Stimulated activated CD4-positive, alpha-beta T cell treated with anti-CD3 and anti-CD28 coated beads, Interleukin-1b, Interleukin-23, amount 100 ng/mL, for 48 hours (primary cell): ENCODE measurements at places on chromosomes 3 and 15.

- no peak for DNase-seq
Observed at GRCh38 chr3:104438706-104439105, 928.0 kb upstream of the ALCAM start.

GRCh38 chr3:184460276-184460675 lies 80.4 kb downstream of the CHRD start:
- no peak for DNase-seq

- no peak for DNase-seq
Observed at GRCh38 chr15:81955382-81956062, 90.3 kb downstream of the MEX3B start.

GRCh38 chr15:52499506-52499905 lies 29.2 kb downstream of the MYO5A start:
- no peak for DNase-seq

DNA sequence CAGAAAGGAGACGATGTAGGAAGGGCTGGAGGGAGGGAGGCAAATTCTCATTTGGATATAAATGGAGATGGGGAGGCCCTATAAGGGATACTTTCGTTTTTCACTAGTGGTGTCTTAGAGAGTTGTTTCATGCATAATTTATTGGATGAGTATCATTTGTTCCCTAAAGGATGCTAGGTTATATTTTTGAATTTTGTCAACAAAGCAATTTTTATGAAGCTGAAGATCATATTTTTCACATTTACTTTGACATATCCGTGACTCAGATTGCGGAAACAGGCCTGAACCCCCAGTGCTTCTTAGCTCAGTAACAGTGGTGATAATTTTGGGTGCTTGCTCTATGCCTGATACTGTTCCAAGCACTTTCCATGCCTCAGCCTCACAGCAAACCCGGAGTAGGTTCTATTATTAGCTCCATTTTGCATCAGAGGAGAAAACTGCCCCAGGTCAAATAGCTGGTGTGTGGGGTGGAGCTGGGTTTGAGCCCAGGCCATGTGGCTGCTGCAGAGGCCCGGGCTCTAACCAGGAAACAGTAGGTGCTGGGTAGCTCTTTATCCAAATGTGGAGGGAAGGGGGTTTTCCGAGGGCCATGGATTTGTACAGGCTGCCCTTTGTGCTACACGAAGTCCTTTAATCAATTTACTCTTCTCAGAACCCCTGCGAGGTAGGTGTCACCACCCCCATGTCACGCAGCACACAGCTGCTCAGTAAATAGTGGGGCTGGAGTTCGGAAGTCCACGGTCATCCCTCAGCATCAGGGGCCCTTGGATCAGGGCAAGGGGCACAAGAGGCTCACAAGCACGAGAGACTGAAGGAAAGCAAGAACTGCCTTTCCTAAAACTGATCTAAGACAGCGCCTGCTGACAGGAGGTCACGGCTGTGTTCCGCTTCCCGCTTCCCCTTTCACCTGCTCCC lies 99.1 kb downstream of the SLC49A4 start:
- no peak for DNase-seq

DNA sequence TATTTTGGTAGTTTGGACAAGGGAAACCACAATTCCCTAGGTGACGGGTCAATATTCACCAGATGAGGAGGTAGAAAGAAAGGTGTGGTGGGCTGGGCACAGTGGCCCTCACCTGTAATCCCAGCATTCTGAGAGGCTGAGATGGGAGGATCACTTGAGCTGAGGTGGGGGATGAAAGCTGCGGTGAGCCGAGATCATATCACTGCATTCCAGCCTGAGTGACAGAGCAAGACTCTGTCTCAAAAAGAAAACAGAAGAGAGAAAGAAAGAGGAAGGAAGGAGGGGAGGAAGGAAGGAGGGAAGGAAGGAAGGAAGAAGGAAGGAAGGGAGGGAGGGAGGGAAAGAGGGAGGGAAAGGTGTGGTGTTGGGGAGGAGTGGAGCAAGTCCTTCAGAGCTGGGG lies 56.1 kb upstream of the RNF7 start:
- no peak for DNase-seq

- DNase-seq, result no peak
Observed at GRCh38 chr3:176562331-176562730, 635.0 kb downstream of the TBL1XR1 start.

- DNase-seq, result no peak
Observed at GRCh38 chr3:155504682-155505081, 211.2 kb upstream of the STRIT1 start.

- DNase-seq, result no peak
Observed at GRCh38 chr3:33313331-33313730, 36.1 kb downstream of the FBXL2 start.

GRCh38 chr15:80613762-80614365 lies 81.2 kb upstream of the ABHD17C start:
- DNase-seq, result no peak

DNA sequence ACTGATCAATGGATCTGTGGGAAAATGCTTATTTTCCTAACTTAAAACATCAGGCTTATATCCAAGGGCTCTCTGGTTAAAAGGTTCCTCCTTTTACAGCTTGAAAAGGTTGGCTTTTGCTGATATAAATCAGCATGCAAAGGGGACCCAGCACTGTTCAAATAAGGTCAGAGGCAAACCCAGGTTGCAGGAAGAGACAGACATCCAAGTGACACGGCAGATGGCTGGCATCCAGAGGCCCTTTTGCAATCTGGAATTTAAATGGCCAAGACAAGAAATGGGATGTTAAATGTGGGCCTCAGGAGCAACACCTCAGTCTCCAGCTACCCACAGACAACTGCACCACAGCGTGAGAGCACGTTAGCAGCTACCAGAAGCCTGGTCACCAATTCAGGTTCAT lies 6.3 kb downstream of the SH3BP5 start:
- no peak for DNase-seq

- no peak for DNase-seq
Observed at GRCh38 chr15:55008421-55008820, 188.3 kb downstream of the RSL24D1 start.

- DNase-seq, result no peak
Observed at GRCh38 chr3:81788610-81789009, 27.2 kb upstream of the GBE1 start.

DNA sequence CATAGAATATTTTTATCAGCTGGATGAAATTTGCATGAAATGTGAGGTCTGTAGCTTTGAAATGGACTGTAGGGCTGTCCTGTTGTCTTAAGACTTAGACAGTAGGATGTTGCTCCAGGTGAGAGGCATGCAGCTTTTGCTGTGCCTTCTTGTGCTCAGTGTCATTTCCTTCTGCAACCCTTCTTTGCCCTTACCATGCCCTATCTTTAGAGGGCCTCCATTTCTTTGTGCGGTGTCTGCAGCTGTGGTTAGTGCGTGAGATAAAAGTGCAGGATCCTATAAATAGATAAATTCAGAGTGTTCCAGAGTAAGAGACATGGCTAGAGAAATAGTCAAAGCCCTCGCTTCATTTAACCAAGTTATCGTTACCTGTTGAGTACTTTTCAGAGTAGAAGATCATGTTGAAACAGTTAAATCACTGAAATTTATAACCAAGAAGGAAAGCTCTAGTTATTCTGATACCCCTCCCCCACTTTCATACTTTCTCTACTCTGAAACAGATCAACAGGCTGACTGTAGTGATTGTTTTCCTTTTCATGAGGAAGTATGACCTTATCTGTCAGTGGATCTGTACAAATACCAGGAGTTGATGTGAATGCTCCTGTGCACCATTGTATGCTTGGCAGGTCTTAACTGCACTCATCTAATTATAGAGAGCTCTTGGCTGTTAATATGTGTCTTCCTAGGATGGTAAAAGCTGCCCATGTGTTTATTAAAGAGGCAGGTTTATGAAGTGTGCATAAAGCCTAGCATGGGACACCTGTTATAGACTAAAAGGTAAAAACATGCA lies 18.2 kb downstream of the EIF3J start:
- no peak for DNase-seq

- DNase-seq, result no peak
Observed at GRCh38 chr3:194661946-194662345, 10.0 kb downstream of the LSG1 start.

DNA sequence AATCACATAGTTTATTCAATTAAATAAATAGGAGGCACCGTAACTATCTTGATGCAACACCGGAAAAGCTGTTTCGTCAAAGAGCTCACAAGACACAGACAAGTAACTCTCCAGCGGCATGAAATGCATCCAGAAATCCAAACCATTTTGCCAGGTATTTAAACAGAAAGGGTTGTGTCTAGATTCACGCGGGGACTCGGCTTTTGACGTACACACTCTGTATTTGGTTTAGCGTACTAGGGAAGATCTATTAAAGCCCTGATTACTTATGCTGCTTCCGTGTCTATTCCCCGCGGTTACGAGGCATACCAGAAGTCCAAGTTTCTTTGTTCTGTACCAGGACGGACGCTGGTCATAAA lies 718 bp downstream of the BNIP2 start:
- peak; percentile 2 for DNase-seq

GRCh38 chr3:191238321-191238817 lies 39.3 kb downstream of the OSTN start:
- no peak for DNase-seq

GRCh38 chr3:87426918-87427317 lies 150.5 kb upstream of the POU1F1 start:
- DNase-seq, result no peak

DNA sequence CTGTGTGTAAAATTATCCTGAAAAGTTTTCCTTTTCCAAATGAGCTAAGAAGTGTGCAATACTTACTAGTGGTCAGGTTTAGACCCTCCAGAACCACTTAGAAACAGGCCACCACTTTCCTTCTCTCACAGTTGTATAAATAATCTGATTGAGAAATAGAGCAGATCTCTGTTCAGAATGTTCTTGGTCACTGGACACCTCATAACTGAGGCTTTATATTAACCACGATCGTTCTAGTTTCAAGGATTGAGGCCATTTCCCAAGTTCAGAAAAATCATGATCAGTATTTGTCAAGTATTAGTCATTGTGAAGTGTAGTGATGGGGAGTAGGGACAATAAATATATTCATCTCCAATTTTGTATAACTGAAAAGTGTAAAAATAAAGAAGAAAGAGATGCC lies 1.0 kb upstream of the MAP3K13 start:
- no peak for DNase-seq

- no peak for DNase-seq
Observed at GRCh38 chr15:93803421-93804152, 427.8 kb upstream of the MCTP2 start.

GRCh38 chr3:29484633-29485032 lies 203.8 kb downstream of the RBMS3 start:
- DNase-seq, result no peak

DNA sequence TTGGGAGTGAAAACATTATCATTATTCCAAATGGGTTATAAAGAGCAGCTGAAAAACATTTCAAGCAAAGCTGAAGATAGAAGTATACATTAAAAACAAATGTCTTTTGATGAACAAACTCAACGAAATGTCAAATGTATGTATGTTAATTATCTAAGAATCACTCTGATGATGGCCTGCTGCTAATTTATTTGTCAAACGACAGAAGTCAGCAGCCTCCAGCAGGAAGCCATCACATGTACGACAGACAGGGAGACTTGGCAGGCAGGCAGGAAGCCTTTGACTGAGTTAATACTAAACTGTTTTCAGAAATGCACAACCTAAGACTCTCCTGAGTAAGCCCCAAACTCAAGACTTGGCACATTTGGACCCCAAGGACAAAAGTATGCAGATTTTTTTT lies 491.1 kb downstream of the ZNF385D start:
- no peak for DNase-seq

DNA sequence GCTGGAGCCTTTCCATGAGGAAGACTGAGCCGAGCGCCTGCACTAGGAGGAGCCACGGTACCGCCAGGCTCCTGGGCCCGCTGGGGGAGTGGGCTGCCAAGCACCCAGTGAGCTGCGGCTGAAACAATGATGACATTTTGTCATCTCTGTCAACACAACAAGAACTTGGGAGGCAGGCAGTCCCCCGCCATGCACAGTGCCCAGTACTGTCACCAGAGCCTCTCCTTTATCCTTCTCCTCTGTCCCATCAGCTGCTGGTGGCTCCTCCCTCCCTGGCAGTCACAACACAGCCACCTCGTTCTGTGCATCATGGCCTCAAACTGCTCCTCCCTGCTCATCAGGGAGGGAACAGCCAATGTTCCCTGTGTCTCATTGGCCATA lies 34.0 kb upstream of the PCSK6 start:
- DNase-seq, result no peak

DNA sequence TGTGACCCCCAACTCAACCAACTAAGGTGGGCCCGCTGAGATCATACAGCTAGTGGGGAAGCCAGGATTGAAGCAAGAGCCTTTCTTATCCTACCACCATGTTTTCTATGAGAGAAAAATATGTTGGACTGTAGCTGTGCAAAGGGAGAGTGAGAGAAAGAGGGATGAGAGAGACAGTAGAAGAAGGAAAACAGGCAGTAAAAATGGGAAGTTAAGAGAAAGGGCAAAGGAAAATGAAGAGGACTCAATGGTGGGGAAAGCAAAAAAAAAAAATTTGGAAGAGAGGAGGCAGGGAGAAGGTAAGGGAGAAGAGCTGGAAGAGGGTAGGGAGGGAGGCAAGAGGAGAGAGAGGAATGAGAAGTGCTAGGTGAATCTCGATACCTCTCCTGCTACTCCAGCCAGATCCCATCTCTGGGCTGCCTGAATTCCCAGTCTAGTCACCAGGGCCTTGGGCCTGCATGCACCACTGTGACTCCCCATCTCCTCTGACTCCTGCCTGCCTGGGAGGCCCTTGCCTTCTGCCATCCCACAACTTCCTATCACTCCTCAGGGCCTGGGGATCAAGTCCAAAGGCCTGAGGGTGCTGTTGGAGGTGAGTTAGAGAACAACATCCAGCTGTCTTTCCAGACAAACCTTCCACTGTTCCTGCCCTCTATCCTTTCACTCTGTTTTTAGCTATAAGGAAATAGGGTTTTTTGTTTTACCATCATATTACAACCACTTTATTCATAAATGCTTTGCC lies 15.7 kb downstream of the FAM81A start:
- DNase-seq, result no peak

- no peak for DNase-seq
Observed at GRCh38 chr15:77022646-77023575, 28.0 kb downstream of the PSTPIP1 start.

- DNase-seq, result no peak
Observed at GRCh38 chr15:45262906-45263461, 10.9 kb downstream of the SLC28A2 start.

GRCh38 chr3:66397745-66398144 lies 103.1 kb downstream of the LRIG1 start:
- DNase-seq, result no peak

- peak; percentile 44 for DNase-seq
Observed at GRCh38 chr3:71066356-71066755, 517.2 kb downstream of the FOXP1 start.

- DNase-seq, result no peak
Observed at GRCh38 chr15:89851673-89852341, 37.2 kb upstream of the ANPEP start.

- peak; percentile 15 for DNase-seq
Observed at GRCh38 chr15:90031231-90031791, 30.2 kb downstream of the ZNF710 start.

- peak; percentile 66 for DNase-seq
Observed at GRCh38 chr15:40769274-40770146, at the start of gene C15orf62. TSS of gene C15orf62 (plus strand) at chr15:40769980. CDS start at chr15:40770496, 516 bp downstream.

GRCh38 chr3:129624347-129625071 lies 18.0 kb upstream of the PLXND1 start:
- no peak for DNase-seq

- peak; percentile 19 for DNase-seq
Observed at GRCh38 chr3:17632401-17633100, 109.9 kb downstream of the TBC1D5 start.
